ENCODE measurements at places on chromosomes 2 and 18. TPM values are rescaled to one million over a fixed set of nuclear protein-coding genes. Genes with fewer than 3 reads are reported as not detected.

Gene SEPTIN10
- 137 TPM for total RNA-seq

Gene SCN1A
- total RNA-seq, result 0.09 TPM

Gene MAB21L4
- not detected for total RNA-seq

Gene IGFBP2
- 10.6 TPM for total RNA-seq

Gene CRIM1
- total RNA-seq, result 108 TPM

Gene SPDYA
- 6.5 TPM for total RNA-seq

Gene AGXT
- not detected for total RNA-seq

Gene RPL31
- 639 TPM for total RNA-seq

Gene ZNF24
- 29.4 TPM for total RNA-seq

Gene DUSP19
- total RNA-seq, result 4.8 TPM

Gene SERPINB4
- not detected for total RNA-seq

Gene CAPN14
- total RNA-seq, result 0.16 TPM

Gene UGT1A10
- total RNA-seq, result 0.41 TPM

Gene GKN1
- not detected for total RNA-seq

Gene DYSF
- total RNA-seq, result 1.2 TPM

Gene TMEM247
- total RNA-seq, result not detected

Gene NOSTRIN
- total RNA-seq, result 0.81 TPM

Gene LRRC30
- total RNA-seq, result not detected

Gene POTEI
- total RNA-seq, result not detected

Gene CDK15
- 4.5 TPM for total RNA-seq

Gene EMILIN1
- total RNA-seq, result 81.3 TPM

Gene LIMS3
- total RNA-seq, result 6.1 TPM

Gene NAT8
- not detected for total RNA-seq

Gene B4GALT6
- 6.3 TPM for total RNA-seq

Gene ABHD1
- total RNA-seq, result 0.09 TPM

Gene CYTIP
- total RNA-seq, result 0.82 TPM

Gene RAX
- not detected for total RNA-seq

Gene OTX1
- 0.57 TPM for total RNA-seq

Gene COLEC12
- total RNA-seq, result 109 TPM

Gene BMP10
- not detected for total RNA-seq

Gene ERMN
- total RNA-seq, result 0.18 TPM

Gene MARCHF4
- total RNA-seq, result 0.57 TPM

Gene DNAJC5G
- total RNA-seq, result not detected

Gene ZNF2
- 6.9 TPM for total RNA-seq

Gene CCL20
- total RNA-seq, result not detected

Gene MAPK4
- total RNA-seq, result not detected

Gene HSPD1
- 158 TPM for total RNA-seq

Data from fibroblast of the aortic adventitia (primary cell).